ENCODE measurements at places on chromosomes 2 and 18.
A peak's percentile ranks its signal among the peaks of the same experiment; 100 is the strongest.

- peak; percentile 51 for DNase-seq
Measured at GRCh38 chr2:109057686-109058085, 68.7 kb upstream of the EDAR start.

- DNase-seq, result no peak
Measured at GRCh38 chr2:20177556-20178248, 47.2 kb downstream of the SDC1 start.

GRCh38 chr2:68428746-68429145, 38.3 kb downstream of the FBXO48 start:
- DNase-seq, result no peak

- DNase-seq, result no peak
Measured at GRCh38 chr18:6254456-6254855, 160.3 kb downstream of the L3MBTL4 start.

- no peak for DNase-seq
Measured at GRCh38 chr2:239855863-239856587, 169.1 kb downstream of the NDUFA10 start.

GRCh38 chr18:58769321-58769720, 95.4 kb upstream of the ZNF532 start:
- no peak for DNase-seq

- DNase-seq, result no peak
Measured at GRCh38 chr18:33181016-33181415, 259.5 kb downstream of the CCDC178 start.

- DNase-seq, result no peak
Measured at GRCh38 chr2:222610746-222611145, 45.1 kb downstream of the FARSB start.

DNA sequence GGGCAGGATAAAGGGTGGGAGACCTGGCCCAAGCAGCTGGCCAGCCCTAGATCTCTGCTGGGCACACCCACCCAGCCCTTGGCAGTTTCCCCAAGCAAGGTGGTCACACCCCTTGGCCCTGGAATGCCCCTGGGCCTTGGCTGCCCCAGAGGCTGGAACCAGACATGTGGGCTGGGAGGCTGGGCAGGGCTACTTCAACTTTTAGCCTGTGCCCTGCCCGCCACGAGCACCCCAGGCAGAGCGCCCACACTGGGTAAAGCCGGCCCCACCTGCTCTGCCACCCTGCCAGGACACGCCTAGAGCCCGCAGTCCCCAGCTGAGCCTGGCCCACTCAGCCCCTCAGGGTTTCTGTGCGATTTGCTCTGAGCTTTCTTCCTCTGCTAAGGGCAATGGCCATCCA, 119.7 kb upstream of the SMAD2 start:
- no peak for DNase-seq

DNA sequence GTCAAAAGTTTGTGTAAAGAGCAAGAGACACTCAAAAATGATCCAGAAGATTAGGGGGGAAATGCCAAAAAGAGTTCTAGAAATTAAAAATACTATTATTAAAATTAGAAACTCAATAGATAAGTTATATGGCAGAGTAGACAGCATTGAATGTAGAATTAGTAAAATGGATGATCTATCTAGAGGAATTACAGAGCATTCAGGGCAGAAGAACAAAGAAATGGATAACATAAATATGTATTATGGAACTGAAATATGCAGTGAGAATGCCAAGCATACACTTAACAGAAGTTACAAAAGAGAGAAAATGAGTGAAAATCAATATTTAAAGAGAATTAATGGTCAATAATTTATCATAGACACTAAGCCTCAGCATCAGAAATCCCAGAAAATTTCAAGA, 33.2 kb upstream of the OR6B3 start:
- no peak for DNase-seq

- no peak for DNase-seq
Measured at GRCh38 chr18:5103693-5104092, 93.4 kb downstream of the AKAIN1 start.

DNA sequence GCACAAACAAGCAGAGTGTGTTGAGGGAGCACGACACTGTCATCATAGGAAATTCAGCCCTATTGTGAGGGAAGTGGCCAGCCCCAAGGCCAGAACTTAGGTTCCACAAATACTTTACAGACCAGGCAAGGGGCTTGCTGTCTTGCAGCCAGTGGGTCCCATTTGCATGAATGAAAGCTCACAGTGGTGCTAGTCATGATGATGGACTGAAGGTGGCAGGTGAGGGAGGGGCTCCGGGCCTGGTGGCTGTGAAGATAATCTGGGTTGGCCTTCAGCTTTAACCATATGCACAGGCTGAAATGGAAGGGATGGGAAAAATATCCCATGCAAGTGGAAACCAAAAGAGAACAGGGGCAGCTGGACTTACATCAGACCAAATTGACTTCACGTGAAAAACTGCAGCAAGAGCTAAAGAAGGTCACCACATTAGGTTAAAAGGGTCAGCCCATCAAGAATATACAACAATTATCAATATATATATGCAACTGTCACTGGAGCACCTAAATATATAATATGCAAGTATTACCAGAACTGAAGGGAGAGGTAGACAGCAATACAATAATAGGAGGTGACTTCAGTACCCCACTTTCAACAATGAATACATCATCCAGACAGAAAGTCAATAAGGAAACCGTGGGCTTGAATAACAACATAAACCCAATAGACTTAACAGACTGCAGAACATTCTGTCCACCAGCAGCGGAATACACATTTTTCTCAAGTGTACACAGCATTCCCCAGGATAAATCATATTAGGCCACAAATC, 39.6 kb downstream of the DCDC2C start:
- no peak for DNase-seq

DNA sequence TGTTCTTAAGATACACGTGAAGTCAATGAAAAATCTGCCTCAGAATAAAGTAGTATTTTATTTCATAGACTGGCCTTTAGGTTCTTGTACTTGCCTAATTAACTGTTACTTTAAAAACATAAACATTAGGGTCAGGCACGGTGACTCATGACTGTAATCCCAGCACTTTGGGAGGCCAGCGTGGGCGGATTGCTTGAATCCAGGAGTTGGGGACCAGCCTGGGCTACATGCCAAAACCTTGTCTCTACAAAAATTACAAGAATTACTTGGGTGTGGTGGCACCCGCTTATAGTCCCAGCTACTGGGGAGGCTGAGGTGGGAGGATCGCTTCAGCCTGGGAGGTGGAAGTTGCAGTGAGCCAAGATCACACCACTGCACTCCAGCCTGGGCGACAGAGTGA, 16.0 kb upstream of the SNORC start:
- no peak for DNase-seq

DNA sequence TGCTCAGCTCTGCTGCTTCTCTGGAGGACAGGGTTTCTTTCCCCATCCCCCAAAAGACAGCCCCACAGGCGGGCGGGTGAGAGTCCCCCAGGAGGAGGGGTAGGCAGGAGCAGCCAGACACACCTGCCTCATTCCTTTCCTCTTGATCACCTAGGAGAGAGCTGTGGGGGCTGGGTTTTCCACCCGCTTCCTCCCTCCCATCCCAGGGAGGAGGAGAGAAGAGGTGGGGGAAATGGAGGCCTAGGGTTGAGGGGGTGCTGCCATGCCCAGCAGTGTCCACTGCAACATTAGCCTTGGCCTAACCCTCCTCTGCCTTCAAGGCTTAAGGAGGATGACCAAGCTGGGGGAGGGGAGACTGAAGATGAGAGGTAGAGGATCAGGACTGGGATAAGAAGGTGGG, 14.7 kb downstream of the WNT10A start:
- DNase-seq, result no peak

- no peak for DNase-seq
Measured at GRCh38 chr2:144431998-144432397, 87.9 kb downstream of the ZEB2 start.

DNA sequence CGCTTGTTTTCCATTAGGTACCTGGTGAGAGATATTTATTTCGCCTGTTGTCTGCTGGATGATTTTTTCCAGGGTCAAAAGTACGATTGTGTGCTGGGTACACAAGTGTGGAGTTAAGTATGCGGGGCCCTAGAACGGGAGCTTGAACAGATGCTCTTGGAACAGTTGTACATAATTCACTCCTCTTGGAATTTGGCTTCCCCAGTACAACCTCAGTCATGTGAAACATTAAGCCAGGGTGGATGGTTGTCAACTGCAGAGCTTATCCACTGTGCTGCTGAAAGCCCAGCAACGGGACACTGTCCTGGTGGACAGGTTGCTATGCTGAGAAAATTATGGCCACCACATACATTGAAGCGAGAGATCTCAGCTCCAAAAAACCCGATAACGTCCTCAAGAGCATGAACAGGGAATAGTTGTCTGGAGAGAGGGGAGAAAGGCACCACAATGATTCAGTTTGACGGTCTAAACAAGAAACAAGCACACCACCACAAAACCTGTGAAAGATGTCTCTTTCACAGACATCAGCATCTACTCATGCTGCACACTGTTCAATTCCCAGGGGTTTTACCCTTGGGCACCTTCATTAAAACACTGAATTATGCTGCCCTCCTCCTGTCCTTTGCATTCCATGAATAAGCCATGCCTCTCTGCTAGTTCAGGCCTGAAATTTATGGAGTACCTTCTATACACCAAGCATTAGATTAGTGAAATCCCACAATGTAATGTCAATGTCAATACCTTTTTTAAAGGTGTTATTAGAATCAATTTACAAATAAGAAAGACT, 176.8 kb upstream of the TRIB2 start:
- DNase-seq, result no peak

GRCh38 chr18:47262301-47263149, 11.1 kb upstream of the SKOR2 start:
- DNase-seq, result peak; percentile 54

DNA sequence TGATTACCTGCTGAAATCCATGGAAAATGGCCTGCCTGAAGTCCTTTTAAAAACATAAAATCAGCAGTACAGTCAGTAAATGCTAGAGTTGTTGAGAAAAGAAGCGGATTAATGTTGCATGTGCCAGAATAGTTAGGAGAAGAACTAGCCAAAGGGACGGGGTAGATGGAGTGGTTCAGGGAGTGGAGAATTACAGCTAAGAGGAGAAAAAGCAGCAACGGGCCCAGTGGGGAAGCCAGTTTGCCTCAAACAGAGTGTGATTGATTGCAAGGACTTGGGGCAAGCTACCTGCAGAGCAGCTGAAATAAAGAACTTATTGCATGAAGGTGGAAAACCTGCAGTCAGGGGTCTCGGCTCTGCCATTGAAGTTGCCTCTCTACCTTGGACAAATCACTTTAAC, 79.1 kb downstream of the NRP2 start:
- DNase-seq, result no peak

DNA sequence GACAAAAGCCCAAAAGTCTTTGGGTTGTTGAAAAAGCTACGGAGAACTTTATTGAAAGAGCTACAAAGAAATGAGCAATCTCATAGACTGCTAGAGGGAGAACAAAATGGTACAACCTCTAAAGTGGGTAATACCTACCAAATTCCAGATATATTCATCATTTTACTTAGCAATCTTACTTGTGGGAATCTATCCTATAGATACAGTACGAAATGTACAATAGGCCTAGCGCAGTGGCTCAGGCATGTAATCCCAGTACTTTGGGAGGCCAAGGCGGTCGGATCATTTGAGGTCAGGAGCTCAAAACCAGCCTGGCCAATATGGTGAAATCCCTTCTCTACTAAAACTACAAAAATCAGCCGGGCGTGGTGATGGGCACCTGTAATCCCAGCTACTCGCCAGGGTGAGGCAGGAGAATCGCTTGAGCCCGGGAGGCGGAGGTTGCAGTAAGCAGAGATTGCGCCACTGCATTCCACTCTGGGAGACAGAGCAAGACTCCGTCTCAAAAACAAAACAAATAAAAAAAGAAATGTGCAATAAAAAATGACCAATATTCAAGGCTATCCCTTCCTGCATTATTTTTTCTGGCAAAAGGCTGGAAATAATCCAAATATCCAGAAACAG, 10.1 kb downstream of the EXOC6B start:
- no peak for DNase-seq

DNA sequence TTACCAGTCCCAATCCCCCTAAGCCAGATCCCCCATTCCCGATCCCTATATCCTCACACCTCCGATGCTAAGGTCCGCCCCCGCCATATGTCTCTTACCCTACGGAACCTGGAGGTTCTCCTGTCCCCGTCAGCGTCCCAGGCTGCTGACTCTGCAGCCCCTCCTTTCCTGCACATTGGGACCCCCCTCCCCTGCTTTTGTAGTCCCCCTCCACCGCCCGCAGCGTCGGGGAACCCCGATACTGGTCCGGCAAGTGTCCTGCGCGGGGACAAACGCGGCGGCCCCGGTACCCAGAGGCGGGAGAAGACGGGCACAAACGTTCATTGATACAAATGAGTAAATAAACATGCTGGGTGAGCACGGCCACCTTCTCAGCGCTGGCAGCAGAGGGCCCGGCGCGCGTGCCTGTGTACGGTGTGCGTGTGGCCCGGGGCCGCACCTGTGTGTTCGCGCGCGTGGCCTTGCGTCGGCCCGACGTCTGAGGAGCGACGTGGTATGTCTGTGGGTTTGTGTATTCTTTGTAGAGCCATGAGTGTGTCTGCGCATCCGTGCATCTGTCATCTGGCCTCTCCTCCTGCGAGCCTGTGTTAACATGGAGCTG, 2.0 kb upstream of the CYP26B1 start:
- peak; percentile 53 for DNase-seq

- no peak for DNase-seq
Measured at GRCh38 chr2:210376694-210377093, 61.7 kb upstream of the MYL1 start.

DNA sequence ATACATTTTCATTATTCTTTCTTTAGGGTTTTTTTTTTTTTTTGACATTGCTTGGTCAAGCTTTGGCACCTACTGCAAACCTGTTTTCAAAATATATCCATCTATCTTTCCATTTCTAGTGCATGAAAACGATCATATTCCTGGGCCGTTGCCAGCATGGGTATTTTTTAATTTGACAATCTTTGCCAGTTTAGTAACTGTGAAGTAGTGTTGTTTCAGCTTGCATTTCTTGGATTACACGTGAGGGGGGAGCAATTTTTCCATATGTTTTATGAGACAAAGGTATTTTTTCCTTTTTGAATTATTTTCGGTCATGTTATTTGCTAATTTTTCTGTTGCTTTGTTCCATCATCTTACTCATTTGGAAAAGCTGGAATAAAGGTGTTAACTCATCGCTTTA, 40.9 kb downstream of the TSHZ1 start:
- DNase-seq, result no peak

- no peak for DNase-seq
Measured at GRCh38 chr2:85804583-85804982, 50.8 kb downstream of the ATOH8 start.

- no peak for DNase-seq
Measured at GRCh38 chr2:121039679-121040078, 245.3 kb downstream of the TFCP2L1 start.

GRCh38 chr18:6566338-6566911, 151.7 kb upstream of the L3MBTL4 start:
- no peak for DNase-seq

GRCh38 chr2:165872101-165872791, 78.2 kb upstream of the GALNT3 start:
- DNase-seq, result no peak

All from ecto neural progenitor cell (in vitro differentiated cells).